ENCODE measurements at places on chromosomes 16 and 17.

GRCh38 chr17:62033317-62033716 lies 31.8 kb downstream of the MED13 start:
- DNase-seq, result no peak

- no peak for DNase-seq
Observed at GRCh38 chr17:2958706-2959222, 104.6 kb downstream of the OR1D5 start.

- DNase-seq, result no peak
Observed at GRCh38 chr16:70627696-70628095, 18.7 kb upstream of the IL34 start.

GRCh38 chr17:38320482-38320881 lies 23.3 kb downstream of the GPR179 start:
- DNase-seq, result no peak

- no peak for DNase-seq
Observed at GRCh38 chr16:990516-991291, 9.1 kb downstream of the SOX8 start.
